Kidney tubule cell (primary cell): ENCODE measurements at places on chromosomes 1 and 21.

DNA sequence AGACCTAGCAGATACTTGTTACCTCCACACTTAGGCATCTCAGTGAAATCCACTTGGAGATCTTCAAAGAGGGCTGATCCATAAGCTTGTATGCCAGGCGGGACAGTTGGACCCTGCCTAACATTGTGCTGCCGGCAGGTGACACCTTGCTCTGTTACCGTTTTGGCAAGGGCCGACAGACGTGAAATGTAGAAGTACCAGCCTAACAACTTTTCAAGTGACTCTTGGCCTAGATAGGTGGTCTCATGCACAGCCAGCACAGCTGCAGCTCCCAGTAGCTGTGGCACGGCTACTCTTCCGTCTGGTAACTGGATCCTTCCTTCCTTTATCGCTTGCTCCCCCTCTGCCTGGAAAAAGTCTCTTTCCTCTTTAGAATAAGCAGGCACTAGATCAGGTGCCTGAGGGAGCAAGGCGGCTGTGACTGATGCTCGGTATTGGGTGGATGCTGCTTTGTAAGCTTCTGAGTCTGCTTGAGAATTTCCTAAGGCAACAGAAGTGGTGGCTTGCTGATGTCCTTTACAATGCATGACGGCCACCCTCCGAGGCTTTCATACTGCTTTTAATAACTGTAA lies 713.5 kb downstream of the AMY1C start:
- no peak for DNase-seq

DNA sequence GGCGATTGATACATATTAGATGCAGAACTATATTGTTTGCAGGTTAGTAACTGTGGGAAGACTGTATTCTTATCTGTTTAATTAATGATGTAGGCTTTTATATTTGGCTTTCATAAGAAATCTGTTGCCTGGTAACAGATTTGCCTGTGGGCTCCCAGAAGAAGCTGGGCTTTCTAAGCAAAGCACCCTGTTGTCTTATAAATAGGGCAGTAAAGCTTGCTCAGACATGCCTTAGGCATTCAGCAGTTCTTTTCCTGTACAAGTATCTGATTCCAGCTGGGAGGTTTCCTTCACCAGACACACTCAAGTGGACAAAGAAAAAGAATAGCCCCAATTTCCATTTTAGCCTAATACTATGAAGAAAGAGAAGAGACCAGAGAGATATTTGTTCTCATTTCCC lies 524.0 kb downstream of the LRRIQ3 start:
- no peak for DNase-seq

- DNase-seq: no peak
Measured at GRCh38 chr1:17112496-17113236, 6.6 kb downstream of the PADI2 start.

DNA sequence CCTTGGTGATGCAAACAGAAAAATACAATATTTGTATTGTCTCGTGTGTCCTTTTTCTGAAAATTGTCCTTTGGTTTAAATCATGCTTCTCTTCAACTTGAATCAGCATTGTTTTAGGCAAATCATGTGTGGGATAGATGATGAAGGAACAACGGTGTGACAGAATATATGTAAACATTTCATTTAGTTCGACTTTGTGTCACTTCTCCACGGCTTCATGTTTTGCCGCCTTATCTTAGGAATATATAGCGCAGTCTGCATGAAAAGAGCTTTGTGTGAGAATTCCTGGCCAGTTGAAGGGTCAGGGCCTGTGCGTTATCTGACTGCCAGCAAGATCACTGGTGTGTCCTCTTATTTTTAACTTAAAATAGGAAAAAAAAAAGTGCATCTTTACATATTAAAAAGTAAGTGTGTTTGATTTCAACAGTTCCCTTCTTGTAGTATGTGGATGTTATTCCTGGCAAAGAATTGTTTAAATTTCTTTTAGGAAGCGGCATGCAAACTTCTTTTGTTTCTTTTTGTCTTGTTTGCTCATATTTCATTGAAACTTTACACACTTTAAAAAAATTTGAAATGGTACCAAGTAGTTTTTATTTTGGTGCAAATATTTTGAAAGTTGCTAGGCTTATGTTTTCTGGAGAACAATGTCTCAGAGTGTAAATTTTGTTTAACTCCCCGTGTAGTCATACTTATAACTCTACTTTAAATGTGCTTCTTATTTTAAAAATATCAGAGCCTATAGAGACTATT lies 465.2 kb downstream of the USP25 start:
- peak; percentile 18 for DNase-seq

GRCh38 chr1:226781937-226782609 lies 43.0 kb upstream of the ITPKB start:
- DNase-seq: no peak

DNA sequence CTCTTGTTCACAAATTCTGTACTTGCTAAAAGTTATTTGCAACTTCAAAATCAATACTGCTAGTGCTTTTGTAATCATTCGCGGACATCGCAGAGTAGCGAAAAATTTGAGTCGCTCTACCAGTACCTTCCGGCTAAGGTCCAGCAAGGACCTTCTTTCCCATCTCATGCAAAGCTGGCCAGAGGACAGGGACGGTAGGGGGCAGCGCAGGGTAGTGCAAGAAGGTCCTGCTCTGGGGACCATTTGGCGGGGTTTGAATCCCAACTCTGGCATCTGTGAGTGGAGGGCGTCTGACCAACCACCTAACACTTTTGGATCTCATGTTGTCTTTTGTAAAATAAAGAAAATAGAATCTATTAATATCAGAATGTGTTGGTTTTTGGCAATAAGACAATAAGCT lies 258.3 kb downstream of the SPATA17 start:
- DNase-seq: peak; percentile 7

- DNase-seq: no peak
Measured at GRCh38 chr1:111720274-111720976, 18.8 kb downstream of the INKA2 start.

- no peak for DNase-seq
Measured at GRCh38 chr1:53580739-53581475, 121.7 kb downstream of the DMRTB1 start.

DNA sequence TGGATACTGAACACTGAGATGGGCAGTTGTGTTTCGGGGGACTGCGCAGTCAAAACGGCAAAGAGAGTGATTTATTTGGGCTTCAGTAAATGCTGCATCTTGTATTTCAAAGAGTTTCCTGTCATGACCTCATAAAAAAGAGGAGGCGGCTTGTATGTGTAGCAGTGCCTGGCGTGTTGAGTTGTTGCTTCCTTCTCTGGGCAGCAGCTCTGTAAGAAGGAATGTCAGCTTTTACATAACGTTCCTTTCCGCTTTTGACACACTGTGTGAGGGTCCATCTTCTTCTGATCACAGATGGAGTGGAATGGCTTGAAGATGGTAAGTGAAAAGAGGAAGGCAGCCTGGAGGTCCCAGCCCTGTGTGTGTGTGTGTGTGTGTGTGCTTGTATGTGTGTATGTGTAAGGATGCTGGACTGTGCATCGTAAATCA lies 941 bp downstream of the ELAVL4 start:
- peak; percentile 27 for DNase-seq

- no peak for DNase-seq
Measured at GRCh38 chr1:221141606-221142285, 262.5 kb downstream of the HLX start.

DNA sequence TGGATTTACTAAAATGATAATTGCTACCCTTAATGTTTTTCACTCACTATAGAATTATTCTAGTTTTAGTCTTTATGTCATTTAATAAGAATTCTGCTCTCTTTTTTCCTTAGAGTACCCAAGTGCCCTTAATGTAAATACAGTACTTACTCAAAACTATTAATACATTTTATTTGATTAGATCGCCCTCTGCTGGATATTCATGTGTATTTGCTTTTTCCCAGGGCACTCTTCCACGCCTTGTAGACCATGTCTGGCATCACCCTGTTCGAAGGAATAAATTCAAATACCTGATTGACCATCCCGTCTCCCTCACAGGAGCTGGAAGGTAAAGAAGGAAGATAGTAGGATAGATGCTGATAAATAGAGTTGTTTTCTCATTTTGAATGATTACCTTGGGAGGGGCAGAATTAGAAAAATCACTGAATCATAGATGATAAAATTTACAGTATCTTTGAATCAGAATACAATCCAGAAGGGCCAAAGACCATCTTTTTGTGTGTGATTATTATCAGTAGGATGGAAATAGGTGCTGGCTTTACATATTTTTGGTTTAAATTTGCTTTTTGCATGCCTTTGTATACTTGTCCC lies 4.1 kb downstream of the AXDND1 start:
- peak; percentile 75 for DNase-seq

DNA sequence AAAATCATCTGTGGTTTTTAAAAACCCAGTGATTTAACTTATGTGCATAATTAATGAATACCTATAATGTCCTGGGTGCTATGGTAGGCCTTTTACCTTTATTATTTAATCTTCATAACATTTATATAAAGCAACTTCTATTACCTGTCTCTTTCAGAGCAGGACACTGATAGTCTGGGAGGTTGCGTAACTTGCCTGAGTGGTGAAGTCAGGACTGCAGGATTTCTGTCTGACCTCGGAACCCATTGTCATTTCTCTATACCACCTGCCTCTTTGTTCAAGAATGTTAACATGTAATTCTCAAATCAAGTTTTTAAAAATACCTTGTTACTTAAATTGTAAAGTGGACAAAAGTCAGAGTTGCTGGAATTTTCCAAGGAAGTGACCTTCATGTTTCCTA lies 41.0 kb upstream of the BACH1 start:
- no peak for DNase-seq

GRCh38 chr1:12229386-12229834 lies 420 bp upstream of the VPS13D start:
- DNase-seq: no peak

DNA sequence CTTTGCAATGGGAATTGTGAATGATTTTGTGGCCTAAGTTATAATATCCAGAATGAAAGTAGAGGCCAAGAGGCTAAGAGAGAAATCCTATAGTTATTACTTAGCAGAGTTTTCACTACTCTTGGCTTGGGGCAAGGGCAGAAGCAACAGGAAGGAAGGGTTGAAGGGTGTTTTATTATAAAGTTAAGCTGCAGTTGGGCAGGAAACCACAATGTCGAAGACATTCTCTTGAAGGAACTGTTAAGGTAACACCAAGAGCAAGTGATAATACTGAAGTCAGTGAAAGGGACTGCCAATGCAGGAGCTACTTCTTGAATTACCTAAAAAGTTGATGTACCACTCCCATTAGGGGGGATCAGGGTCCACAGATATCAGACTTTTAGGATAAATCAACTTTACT lies 8.3 kb downstream of the XCL2 start:
- DNase-seq: no peak
